ENCODE measurements at places on chromosomes 1 and 21.

- DNase-seq = no peak
These were observed 185.4 kb upstream of the AJAP1 start for GRCh38 chr1:4468804-4469514.

DNA sequence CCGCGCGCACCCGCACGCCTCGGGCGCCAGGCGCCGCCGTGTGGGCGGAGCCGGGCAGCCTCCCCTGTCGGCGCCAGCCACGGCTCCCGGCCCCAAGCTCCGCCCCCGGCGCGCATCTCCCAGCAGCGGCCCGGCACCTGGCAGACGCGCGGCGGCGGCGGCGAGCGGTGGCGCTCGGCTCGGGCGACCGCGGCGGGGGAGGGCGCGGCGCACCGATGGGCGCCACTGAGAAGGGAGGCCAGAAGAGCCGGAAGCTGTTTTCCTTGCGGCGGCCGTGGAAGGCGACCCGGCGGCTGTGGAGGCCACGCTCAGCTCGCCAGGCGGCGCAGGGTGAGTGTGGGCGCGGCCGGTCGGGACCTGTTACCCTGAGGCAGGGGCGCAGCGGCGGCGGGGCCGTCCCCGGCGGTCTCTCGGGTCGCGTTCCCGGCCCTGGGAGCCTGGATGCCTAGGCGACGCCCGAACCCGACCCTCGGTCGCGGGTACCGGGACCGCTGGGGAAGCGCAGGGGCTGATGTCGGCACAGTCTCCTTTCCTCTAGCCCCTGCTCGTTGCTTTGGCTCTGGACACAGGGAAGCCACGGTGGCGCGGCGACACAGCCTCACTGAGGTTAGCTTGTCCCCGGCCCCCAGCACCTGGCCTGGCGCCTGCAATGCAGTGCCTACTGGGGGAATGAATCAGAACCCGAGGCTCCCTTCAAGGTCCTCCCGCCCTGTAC is 54.9 kb upstream of the DNAJC6 start:
- peak; percentile 75 for DNase-seq

GRCh38 chr1:56773341-56774066 is 45.7 kb downstream of the FYB2 start:
- DNase-seq = no peak

DNA sequence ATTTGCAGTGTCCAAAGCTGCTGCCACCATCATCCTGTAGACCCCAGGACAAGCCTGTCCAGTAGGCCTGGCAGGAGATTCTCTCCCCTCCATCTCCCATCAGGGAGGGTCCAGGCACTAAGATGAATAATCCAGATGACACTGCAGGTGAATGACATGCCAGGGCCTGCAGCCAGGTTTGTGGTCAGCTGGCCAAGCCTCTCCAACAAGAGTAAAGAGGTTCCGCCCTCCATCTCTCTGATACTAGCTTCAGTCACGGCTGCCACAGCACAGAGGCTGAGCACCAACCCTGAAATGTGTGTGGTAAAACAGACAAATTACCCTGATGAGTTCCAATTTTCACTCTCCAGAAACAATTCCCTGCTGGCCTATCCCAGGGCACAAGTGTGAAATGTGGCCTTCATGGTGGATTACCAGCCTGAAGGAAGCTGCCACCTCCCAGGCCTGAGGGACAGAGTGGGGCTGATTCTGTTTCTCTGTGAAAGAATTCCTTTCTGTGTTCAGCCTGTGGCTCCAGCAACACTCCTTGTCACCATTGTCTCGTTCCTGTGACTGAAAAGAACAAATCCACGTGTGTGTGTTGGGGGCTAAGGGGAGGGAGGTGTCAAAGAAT is 19.9 kb upstream of the LHX4 start:
- DNase-seq = no peak

- DNase-seq = no peak
These were observed 14.9 kb downstream of the STX12 start for GRCh38 chr1:27787895-27788294.

DNA sequence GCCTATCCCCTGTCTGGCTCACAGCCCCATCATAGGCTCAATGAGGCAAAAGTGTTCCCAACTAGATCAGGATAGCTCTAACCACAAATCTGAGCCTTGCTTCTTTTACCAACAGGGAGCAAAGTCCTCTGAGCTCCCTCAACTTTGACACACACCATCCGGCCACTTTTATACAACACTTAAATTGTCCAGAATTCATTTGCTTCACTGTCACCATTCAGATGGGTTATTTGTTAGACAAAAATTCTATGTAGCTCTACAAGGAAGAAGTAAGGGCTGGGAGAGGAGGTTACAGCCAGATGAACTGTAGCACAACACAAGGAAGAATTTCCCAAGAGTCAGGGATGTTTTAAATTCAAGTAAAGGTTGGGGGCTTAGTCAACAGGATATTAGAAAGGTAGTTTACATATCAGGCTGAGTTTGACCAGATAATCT is 50.8 kb downstream of the TGFBR3 start:
- no peak for DNase-seq

- DNase-seq = no peak
These were observed 27.8 kb upstream of the GPR153 start for GRCh38 chr1:6288665-6289064.

GRCh38 chr1:53338423-53338822 is 10.6 kb upstream of the LRP8 start:
- no peak for DNase-seq

Data from activated gamma-delta T cell (primary cell).